Calu3 (cell line): ENCODE measurements at places on chromosomes 11 and 22.

GRCh38 chr11:35303596-35304385 lies 115.6 kb downstream of the SLC1A2 start:
- H3K27ac ChIP-seq = peak overlapping the region; percentile 56
- H3K4me1 ChIP-seq = peaks cover 11% of the 10 kb centered on the region
- peak; percentile 9 for DNase-seq
- H3K27me3 ChIP-seq = no peaks in the 10 kb centered on the region
- H3K4me3 ChIP-seq = no peak overlapping the region
- no peaks in the 10 kb centered on the region for H3K36me3 ChIP-seq

DNA sequence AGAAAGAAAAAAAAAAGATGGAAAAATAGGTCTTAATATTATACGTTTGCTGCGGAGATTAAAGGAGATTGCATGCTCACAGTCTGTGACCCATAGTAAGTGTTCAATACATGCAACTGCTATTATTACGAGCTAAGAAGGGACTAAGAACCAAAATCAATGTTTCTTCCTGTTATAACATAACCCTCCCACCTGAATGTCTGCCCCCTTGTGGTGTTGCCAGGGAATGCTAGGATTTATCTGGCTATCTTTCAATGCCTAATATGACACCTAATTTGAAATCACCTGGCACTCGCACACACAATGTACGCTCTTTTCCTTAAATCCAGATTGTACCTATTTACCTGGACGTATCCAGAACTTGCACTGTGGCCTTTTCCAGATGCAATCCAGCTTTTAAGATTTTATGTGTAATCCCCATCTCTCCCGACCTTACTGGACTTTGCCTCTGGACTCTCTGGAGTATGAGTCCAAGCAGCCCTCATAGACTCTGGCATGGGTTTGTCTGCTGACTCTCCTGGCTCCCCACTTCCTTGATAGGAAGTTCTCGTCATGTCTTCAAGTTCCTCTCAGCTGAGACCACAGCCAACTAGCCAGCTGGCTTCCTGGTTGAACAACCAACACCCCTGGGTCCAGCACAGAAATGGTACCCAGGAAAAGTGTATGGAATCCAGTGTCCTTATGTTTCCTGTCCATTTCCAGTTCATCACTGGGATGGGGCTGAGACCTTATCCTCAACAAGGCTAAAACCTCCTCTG lies 151.5 kb downstream of the CCDC34 start:
- DNase-seq = no peak
- H3K4me3 ChIP-seq = no peak overlapping the region
- H3K4me1 ChIP-seq = peaks cover 80% of the 10 kb centered on the region
- peak overlapping the region; percentile 74 for H3K27ac ChIP-seq
- H3K36me3 ChIP-seq = no peaks in the 10 kb centered on the region

DNA sequence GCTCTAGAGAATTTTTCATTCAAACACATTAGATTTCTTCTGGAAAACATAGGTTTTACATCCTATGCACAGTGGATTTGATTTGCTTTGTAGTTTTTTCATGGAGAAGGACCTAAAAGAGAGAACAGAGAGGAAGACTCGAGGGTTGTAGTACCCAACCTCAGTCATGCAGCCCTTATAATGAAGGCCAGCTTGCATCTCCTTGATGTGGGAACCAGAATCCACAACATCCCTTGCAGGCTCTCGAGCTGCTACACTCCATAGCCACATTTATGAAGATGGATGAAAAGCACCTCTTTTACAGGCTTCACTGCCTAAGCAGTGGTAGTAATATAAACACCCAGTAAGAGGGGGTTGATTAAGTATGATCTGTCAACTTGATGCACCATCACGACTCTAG lies 9.5 kb upstream of the OR5B12 start:
- no peak for DNase-seq
- H3K36me3 ChIP-seq = no peaks in the 10 kb centered on the region
- H3K27me3 ChIP-seq = no peaks in the 10 kb centered on the region
- H3K4me3 ChIP-seq = no peak overlapping the region
- no peak overlapping the region for H3K27ac ChIP-seq

DNA sequence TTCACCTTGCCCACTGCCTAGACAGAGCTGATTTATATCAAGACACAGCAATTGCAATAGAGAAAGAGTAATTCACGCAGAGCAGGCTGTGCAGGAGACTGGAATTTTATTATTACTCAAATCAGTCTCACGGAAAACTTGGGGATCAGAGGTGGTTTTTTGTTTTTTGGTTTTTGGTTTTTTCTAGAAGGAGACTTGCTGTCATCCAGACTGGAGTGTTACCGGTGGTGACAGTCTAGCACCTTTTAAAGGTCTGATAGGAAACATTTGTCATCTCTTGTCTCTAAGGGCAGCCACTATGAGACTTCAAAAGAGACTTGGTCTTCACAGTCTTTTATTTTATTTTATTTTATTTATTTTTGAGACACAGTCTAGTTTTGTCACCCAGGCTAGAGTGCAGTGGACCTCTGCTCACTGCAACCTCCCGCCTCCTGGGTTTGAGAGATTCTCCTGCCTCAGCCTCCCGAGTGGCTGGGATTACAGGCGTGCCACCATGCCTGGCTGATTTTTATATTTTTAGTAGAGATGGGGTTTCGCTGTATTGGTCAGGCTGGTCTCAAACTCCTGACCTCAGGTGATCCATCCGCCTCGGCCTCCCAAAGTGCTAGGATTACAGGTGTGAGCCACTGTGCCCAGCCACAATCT lies 19.1 kb downstream of the APOBEC3H start:
- DNase-seq = no peak
- H3K27ac ChIP-seq = no peak overlapping the region
- H3K36me3 ChIP-seq = no peaks in the 10 kb centered on the region
- H3K4me1 ChIP-seq = peaks cover 13% of the 10 kb centered on the region
- peaks cover 17% of the 10 kb centered on the region for H3K27me3 ChIP-seq

DNA sequence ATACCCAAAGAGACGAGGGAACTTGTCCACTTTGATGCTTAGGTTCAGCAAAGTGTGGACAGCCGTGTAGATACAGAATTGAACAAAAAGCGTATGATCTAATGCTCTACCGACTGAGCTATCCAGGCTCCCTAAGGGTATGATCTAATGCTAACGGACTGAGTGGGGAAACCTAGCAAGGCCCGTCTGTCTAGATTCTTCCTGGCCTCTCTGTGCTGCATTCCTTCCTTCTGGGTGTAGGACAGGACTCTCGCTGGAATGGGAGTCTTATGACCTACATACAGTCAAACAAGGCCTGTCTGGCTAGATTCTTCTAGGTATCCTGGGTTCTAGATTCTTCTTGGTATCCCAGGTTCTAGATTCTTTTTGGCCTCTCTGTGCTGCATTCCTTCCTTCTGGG lies 8.4 kb upstream of the SLC15A3 start:
- no peak overlapping the region for H3K27ac ChIP-seq
- H3K4me3 ChIP-seq = no peak overlapping the region
- peaks cover 48% of the 10 kb centered on the region for H3K27me3 ChIP-seq
- H3K4me1 ChIP-seq = no peaks in the 10 kb centered on the region
- H3K36me3 ChIP-seq = no peaks in the 10 kb centered on the region

DNA sequence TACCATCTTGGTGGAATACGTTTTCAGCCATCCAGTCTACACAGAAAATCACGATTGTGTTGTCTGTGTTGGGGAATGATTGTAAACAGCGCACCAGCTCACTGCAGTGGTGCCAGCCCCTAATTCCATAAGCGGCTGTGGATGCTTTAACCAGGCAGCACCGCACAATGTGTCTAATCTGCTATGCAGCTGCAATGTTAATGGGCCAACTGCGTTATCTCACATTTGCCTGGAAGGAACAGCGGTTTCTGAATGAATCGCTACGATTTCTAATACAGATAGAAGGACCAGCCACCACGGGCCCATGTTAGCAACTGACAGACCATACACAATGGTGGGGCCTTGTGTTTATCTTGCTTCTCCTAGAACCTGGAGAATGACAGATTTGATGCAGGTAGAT lies 384.5 kb upstream of the KIRREL3 start:
- H3K27me3 ChIP-seq = no peaks in the 10 kb centered on the region
- no peak for DNase-seq

GRCh38 chr22:37172266-37173245 lies 15.5 kb downstream of the C1QTNF6 start:
- no peak overlapping the region for H3K4me3 ChIP-seq
- H3K27ac ChIP-seq = no peak overlapping the region
- H3K27me3 ChIP-seq = peaks cover 72% of the 10 kb centered on the region
- DNase-seq = no peak
- peaks cover 25% of the 10 kb centered on the region for H3K4me1 ChIP-seq

- peaks cover 7% of the 10 kb centered on the region for H3K36me3 ChIP-seq
- no peak overlapping the region for H3K27ac ChIP-seq
- no peak for DNase-seq
- no peaks in the 10 kb centered on the region for H3K27me3 ChIP-seq
- H3K4me3 ChIP-seq = no peak overlapping the region
These were observed 29.2 kb downstream of the HSD17B12 start for GRCh38 chr11:43709689-43710088.

DNA sequence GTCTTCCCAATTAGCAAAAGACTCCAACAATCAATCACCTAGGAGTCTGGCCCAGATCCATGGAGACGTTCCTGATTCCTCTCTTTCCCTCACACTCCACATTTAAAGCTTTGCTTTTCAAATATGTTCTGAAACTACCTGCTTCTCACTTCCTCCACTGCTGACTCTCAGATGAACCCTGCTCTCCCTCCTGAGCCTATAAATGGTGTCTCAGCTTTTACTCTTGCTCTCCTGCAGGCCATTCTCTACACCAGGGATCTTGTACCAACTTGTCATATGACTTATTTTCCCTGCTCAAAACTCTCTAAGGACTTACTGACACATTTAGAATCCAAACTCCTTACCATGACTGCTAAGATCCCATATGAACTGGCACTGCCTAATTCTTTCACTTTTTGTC lies 138.4 kb upstream of the DDI1 start:
- H3K36me3 ChIP-seq = no peaks in the 10 kb centered on the region
- H3K27ac ChIP-seq = no peak overlapping the region
- no peak overlapping the region for H3K4me3 ChIP-seq
- no peaks in the 10 kb centered on the region for H3K27me3 ChIP-seq

- no peak overlapping the region for H3K4me3 ChIP-seq
- peak overlapping the region; percentile 43 for H3K27ac ChIP-seq
- H3K36me3 ChIP-seq = peaks cover 19% of the 10 kb centered on the region
- no peak for DNase-seq
- peaks cover 14% of the 10 kb centered on the region for H3K4me1 ChIP-seq
These were observed 19.0 kb upstream of the CABP7 start for GRCh38 chr22:29700900-29701154.

DNA sequence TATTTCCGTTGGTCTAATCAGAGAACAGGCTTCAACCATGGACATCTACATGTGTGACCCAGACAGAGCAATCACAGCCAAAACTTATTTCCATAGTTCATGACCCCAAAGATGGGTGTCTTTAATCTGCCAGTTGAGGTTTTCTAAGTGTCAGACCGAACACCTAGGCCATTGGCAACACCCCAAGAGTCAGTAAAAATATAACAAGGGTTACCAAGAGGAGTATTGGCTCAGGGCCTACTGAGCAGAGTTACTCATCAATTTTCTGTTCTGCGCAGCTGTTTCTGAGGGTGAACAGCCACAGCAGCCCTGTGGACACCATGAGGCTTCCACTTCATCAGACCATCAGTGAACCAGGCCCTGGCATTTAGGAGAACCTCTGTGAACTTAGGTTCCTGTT lies 18.8 kb downstream of the GUCD1 start:
- peaks cover 12% of the 10 kb centered on the region for H3K4me1 ChIP-seq
- H3K27me3 ChIP-seq = no peaks in the 10 kb centered on the region
- H3K4me3 ChIP-seq = no peak overlapping the region
- no peak overlapping the region for H3K27ac ChIP-seq
- H3K36me3 ChIP-seq = peaks cover 16% of the 10 kb centered on the region

DNA sequence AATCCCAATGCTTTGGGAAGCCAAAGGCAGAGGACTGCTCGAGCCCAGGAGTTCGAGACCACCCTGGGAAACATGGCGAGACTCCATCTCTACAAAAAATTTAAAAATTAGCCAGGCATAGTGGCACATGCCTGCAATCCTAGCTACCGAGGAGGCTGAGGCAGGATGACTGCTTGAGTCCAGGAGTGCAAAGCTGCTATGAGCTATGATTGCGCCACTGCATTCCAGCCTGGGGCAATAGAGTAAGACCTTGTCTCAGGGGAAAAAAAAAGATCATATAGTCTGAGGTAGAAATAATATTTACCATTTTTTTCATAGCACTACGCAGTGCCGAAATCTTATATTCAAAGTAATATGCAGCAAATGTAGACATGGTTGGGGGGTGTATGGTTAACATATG lies 47.8 kb downstream of the MRTFA start:
- no peaks in the 10 kb centered on the region for H3K27me3 ChIP-seq
- H3K27ac ChIP-seq = no peak overlapping the region
- peaks cover 38% of the 10 kb centered on the region for H3K4me1 ChIP-seq
- H3K36me3 ChIP-seq = peaks cover 10% of the 10 kb centered on the region
- no peak overlapping the region for H3K4me3 ChIP-seq

GRCh38 chr22:29442976-29443375 lies 4.6 kb downstream of the RFPL1 start:
- no peak overlapping the region for H3K27ac ChIP-seq
- H3K4me1 ChIP-seq = peaks cover 8% of the 10 kb centered on the region
- no peaks in the 10 kb centered on the region for H3K36me3 ChIP-seq
- H3K27me3 ChIP-seq = peaks cover 69% of the 10 kb centered on the region
- H3K4me3 ChIP-seq = no peak overlapping the region

- H3K4me3 ChIP-seq = no peak overlapping the region
- no peak for DNase-seq
- no peaks in the 10 kb centered on the region for H3K36me3 ChIP-seq
- H3K27me3 ChIP-seq = peaks cover 90% of the 10 kb centered on the region
These were observed 229.3 kb downstream of the MN1 start for GRCh38 chr22:27572278-27572666.

- H3K4me3 ChIP-seq = no peak overlapping the region
- H3K36me3 ChIP-seq = no peaks in the 10 kb centered on the region
- H3K4me1 ChIP-seq = no peaks in the 10 kb centered on the region
- no peak for DNase-seq
- no peak overlapping the region for H3K27ac ChIP-seq
These were observed 375.6 kb downstream of the KCNA4 start for GRCh38 chr11:29641201-29641600.

GRCh38 chr22:30434843-30435242 lies 9.3 kb downstream of the MTFP1 start:
- no peak for DNase-seq
- no peaks in the 10 kb centered on the region for H3K27me3 ChIP-seq
- H3K4me3 ChIP-seq = no peak overlapping the region
- H3K36me3 ChIP-seq = no peaks in the 10 kb centered on the region
- peaks cover 22% of the 10 kb centered on the region for H3K4me1 ChIP-seq
- no peak overlapping the region for H3K27ac ChIP-seq

GRCh38 chr11:92482492-92483060 lies 258.0 kb downstream of the FAT3 start:
- peaks cover 14% of the 10 kb centered on the region for H3K4me1 ChIP-seq
- H3K27ac ChIP-seq = no peak overlapping the region
- H3K4me3 ChIP-seq = no peak overlapping the region
- H3K27me3 ChIP-seq = no peaks in the 10 kb centered on the region

- no peaks in the 10 kb centered on the region for H3K4me1 ChIP-seq
- no peaks in the 10 kb centered on the region for H3K36me3 ChIP-seq
- no peaks in the 10 kb centered on the region for H3K27me3 ChIP-seq
These were observed 353.2 kb upstream of the TENM4 start for GRCh38 chr11:79794057-79794456.
